ENCODE measurements at places on chromosomes 1 and 21. TPM values are rescaled to one million over a fixed set of nuclear protein-coding genes. Genes with fewer than 3 reads are reported as not detected.

WNT2B gene
- 4.5 TPM for polyA plus RNA-seq

KIAA0040 gene
- 18.0 TPM for polyA plus RNA-seq

RGS2 gene
- polyA plus RNA-seq = 28.2 TPM

DNA sequence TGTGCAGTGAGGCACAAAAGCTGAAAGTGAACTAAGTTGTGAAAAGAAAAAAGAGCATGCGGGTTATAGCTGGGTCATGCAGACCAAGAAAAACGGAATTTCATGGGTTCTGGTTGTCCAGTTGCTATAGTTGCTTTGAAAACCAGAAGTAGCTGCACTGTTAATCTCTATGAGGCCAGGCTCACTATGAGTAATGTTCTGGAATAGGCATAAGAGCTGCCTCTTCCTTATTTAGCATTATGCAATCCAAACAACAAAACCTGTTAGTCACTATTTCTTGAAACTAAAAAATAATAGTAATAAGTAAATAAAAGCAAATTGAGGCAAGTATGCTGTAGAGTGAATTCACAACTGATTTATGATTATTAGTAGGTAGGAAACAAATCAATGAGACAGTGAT lies 1383.7 kb downstream of the MRPL39 start:
- DNase-seq = no peak

DNA sequence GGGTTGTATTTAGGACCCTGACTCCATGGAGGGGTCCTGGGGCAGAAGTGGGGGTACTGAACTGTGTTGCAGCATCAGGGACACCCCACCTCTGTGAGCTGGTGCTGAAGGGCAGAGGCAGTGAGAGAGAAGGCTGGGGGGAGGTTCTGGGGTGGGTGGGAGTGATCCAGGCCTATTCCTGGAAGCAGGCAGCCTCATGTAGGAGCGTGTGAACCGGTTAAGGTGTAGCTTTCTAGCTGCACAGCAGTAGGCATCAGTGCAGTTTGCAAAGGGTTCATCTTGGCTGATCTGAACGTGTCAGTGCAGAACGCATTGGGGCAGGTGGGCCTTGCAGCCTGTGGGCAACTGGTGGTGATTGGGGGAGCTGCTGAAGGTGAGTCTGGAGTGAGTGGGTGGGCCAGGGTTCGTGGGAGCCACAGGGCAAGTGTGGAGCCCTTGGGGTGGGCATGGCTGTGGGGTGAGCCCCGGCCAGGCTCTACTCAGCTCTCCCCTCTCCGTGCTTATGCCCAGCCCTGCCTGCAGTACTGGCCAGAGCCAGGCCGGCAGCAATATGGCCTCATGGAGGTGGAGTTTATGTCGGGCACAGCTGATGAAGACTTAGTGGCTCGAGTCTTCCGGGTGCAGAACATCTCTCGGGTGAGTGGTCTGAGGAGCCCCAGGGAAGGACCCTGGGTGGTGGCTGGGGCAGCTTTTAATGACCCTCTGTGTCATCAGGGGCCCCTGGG lies 86.7 kb downstream of the PTPRU start:
- DNase-seq = no peak

GRCh38 chr1:153790966-153791647 lies 15.9 kb downstream of the SLC27A3 start:
- DNase-seq = no peak

GRCh38 chr1:236523704-236524141 lies at the start of gene LGALS8:
Gene LGALS8, plus strand, starts transcription at chr1:236523982. Its CDS starts 2,089 bp downstream, at chr1:236526071.
- DNase-seq = peak; percentile 81
